ENCODE measurements at places on chromosomes 13 and 19.

GRCh38 chr13:32790731-32791130, 204.5 kb downstream of the PDS5B start:
- DNase-seq = no peak

- DNase-seq = no peak
Observed at GRCh38 chr19:15128162-15128770, 21.1 kb downstream of the SYDE1 start.

DNA sequence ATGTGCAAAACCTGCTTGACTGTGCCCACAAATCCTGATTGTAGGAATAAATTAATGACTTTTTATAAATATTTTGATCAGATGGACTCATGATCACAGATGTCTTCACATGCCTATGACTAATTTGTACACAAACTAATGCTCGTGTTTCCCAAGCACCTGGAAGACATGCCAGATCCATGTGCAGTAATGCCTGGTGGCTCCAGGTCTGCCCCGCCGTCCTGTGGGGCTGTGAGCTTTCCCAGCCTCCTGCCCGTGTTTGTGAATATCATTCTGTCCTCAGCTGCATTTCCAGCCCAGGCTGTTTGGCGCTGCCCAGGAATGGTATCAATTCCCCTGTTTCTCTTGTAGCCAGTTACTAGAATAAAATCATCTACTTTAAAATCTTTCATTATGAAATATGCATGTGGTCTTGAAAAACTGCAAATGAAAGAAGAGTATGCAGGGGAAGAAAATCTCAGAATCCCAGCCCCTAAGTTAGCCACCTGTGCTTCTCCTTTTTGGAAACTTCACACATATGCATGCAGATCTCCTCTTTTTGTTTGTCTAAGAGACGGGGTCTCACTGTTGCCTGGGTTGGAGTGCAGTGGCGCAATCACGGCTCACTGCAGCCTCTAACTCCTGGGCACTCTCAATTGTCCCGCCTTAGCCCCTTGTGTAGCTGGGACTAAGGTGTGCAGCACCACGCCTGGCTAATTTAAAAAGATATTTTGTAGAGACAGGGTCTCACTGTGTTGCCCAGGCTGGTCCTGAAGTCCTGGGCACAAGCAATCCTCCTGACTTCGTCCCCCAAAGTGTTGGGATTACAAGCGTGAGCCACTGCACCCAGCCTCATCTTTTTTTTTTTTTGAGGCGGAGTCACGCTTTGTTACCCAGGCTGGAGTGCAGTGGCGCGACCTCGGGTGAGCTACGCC, 6.2 kb downstream of the RPL28 start:
- no peak for DNase-seq

- DNase-seq = peak; percentile 33
Observed at GRCh38 chr19:5623397-5624017, 624 bp downstream of the SAFB start.

- peak; percentile 66 for DNase-seq
Observed at GRCh38 chr19:55638864-55639359, 1.9 kb upstream of the ZNF580 start.

- no peak for DNase-seq
Observed at GRCh38 chr19:34794066-34794960, 21.3 kb upstream of the ZNF599 start.

DNA sequence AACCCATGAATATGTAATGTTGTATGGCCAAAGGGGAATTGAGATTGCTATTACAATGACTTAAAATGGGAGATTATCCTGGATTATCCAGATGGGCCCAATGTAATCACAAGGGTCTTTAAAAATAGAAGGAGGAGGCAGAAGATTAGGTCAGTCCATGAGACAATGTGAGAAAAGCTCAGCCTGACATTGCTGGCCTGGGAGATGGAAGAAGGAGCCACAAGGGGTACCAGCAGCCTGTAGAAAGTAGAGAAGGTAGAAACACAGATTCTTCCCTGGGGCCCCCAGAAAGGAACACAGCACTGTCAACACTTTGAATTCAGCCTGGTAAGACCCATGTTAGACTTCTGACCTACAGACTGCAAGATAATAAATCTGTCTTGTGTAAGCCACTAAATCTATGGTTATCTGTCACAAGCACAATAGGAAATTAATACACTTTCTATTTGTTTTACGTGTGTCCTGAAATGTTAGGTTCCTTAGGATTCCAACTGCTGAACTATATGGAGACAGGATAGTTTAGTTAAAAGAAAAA, 132.9 kb upstream of the SERP2 start:
- no peak for DNase-seq

- no peak for DNase-seq
Observed at GRCh38 chr19:44662691-44663385, 8.4 kb upstream of the CEACAM19 start.

- DNase-seq = no peak
Observed at GRCh38 chr13:23701186-23701585, 131.0 kb downstream of the TNFRSF19 start.

GRCh38 chr13:27203186-27203585, 31.6 kb upstream of the USP12 start:
- no peak for DNase-seq

DNA sequence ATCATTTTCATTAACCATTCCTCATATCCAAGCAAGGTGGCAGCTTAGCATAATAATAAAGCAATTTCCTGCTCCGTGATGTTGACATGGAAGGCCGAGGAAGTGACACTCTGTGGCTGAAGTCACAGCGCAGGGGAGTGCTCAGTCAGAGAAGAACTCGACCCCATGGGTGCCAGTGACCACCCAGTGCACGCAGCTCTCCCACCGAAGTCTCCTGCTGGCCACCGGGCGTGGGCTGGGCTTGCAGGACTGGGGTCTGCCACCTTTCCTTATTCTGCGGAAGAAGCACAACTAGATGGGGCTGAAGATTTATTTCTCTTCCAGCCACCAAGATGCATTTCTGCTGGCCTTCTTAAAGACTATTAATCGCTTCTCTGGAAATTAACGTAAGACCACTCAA, 132.1 kb upstream of the SPACA7 start:
- no peak for DNase-seq

- no peak for DNase-seq
Observed at GRCh38 chr13:44930963-44931623, 58.2 kb downstream of the NUFIP1 start.

DNA sequence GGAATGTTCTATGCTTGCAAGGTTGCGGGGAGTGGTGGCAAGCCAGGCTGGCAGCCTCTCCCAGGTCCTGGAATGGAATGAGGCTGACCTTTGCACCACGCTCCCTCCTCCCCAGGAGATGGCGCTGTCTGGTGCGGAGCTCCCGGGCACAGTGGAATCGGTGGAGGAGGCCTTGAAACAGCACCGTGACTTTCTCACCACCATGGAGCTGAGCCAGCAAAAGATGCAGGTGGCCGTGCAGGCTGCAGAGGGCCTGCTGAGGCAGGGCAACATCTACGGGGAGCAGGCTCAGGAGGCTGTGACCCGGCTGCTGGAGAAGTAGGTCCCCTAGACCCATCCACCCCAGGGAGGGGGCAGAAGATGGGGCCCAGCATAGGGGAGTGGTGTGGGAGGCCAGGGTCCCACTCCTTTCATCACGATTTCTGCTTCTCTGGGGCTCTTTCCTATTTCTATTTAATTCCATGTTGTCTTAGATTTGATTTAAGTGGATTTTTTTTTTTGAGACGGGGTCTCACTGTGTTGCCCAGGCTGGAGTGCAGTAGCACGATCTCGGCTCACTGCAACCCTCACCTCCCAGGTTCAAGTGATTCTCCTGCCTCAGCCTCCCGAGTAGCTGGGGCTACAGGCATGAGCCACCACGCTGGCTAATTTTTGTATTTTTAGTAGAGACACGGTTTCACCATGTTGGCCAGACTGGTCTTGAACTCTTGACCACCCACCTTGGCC, 53.2 kb upstream of the SHKBP1 start:
- DNase-seq = peak; percentile 25

GRCh38 chr13:32802159-32802558, 214.1 kb upstream of the KL start:
- no peak for DNase-seq

DNA sequence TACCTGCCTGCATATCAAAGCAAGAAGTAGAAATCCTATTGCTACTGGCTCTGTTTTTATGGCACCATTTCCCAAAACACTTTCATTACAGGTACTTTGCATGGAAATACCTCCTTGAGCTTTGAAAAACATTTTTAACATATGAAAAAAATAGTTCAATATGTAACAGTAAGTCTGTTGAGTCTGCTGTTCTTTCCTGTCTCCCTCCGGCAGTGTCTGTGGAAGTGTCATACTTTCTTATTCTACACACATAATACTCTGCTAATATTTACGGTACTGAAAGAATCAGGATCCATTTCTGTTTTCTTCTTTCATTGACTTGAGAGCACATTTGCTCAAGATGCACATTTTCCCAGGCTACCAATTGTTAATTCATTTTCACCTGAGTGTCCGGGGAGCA, 8.2 kb upstream of the SERTM1 start:
- DNase-seq = no peak

GRCh38 chr19:13281567-13282291, 131.5 kb downstream of the IER2 start:
- no peak for DNase-seq

DNA sequence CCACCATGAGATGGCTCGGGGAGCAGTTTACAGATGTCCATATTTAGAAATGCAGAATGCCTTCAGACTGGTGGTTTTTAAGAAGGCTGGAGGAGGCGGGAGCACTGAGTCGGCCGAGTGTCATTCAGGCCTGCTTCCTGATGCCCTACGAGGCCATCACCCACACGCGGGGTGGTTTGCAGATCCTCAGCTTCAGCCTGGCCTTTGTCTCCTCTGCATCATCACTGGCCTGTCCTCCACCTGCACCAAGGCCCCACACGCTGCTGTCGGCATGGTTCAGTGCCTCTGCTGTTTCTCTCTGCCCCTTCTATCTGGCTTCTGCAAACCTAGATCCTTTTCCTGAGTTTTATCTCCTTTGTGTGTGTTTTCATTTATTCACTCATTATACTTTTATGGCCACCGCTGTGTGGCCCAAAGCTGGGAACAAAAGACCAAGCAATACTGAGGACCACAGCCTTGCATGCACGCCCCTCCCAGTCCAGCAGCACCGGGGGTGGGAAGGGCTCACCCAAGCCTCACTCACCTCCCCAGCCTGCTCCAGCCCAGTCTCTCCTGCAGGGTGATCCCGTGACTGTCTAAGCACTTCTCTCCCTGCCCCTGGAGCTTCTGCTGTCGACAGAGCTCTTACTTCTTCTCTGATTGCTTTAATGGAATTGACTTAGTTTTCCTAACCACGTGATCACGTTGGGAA, 240.8 kb downstream of the TEX29 start:
- no peak for DNase-seq

GRCh38 chr19:53866865-53867224, 838 bp upstream of the MYADM start:
- DNase-seq = no peak

GRCh38 chr13:113763254-113763653, 4.2 kb downstream of the TMEM255B start:
- DNase-seq = no peak

DNA sequence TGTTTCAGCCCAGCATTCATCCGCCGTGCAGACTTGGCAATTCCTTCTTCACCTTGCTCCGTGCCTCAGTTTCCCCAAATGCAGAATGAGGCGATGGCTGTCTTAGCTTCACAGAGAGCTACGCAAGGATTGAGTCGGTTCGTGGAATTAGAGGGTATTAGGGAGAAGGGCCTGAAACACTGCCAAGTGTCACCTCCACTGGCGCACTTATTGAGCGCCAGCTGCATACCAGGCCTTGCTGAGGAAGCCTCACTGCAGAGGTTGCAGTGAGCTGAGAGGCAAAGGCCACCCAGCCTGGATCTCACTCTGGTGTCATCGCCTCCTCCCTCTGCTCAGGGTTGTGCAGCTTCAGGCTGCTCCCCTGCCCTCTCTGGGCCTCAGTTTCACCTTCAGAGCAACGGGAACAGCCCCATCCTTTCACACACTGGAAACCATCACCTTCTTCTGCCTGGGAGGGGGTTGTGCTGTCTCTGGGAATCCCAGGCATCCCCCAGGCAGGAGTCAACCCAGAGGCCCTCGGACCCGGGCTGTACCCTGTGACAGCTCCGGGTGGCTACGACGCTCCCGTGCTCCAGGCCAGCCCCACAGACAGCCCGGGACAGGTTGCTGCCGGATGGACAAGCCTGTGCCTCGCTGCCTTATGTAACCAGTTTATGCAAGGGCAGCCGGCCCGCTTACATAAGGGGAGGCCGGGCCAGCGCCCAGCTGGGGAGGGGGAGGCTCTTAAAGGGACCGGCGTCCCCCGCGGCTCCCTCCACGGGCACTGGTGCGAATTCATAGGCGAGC, 31.9 kb downstream of the NFIC start:
- DNase-seq = no peak

- DNase-seq = peak; percentile 65
Observed at GRCh38 chr19:1250437-1251260, 2.3 kb downstream of the MIDN start.

DNA sequence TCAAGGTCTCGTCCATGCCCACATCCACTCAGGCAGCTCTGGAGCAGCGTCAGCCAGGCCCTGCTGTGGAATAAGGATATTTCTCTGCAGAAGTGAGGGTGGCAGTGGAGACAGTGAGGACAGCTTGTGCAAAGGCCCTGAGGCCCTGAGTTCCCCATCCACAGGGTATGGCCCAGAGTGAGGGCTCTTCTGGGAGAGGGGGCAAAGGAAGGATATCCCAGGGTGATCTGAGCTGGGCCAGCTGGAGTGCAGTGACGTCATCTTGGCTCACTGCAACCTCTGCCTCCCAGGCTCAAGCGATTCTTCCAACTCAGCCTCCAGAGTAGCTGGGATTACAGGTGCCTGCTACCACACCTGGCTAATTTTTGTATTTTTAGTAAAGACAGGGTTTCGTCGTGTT, 11.5 kb downstream of the MARK4 start:
- no peak for DNase-seq
